ENCODE measurements at places on chromosomes 2 and 18.

DNA sequence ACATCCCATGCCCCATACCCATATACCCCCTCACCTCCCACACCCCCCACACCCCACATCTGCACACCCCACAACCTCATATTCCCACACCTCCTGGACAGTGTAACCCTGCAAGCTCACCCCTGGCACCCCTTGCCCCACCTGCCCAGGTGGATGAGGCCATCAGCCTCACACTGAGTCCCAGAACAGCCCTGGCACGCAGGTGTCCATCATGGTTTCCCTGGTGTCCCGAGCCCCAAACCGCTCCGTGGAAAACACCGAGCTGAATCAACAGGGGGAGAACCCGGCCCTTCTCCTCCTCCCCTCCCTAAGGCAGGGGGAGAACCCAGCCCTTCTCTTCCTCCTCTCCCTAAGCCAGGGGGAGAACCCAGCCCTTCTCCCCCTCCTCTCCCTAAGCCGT, 415.6 kb upstream of the SALL3 start:
- DNase-seq, result no peak

DNA sequence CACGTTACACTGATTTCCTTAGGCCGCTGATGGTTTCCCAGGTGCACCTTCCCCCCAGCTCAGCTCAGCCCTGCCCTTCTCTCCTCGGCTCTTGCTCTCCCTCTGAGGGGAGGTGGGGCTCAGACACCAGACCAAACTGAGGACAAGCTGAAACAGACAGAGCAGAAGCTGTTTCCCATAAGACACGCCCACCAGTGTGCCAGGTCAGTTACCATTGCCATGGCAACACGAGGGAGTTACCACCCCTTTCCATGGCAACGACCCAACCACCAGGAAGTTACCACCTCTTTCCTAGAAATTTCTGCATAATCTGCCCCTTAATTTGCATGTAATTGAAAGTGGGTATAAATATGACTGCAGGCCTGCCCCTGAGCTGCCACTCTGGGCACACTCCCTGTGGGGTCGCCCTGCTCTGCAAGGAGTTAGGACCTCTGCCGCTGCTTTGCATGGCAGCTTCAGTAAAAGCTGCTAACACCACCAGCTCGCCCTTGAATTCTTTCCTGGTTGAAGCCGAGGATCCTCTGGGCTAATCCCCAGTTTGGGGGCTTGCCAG, 120.9 kb upstream of the SMIM21 start:
- no peak for DNase-seq

DNA sequence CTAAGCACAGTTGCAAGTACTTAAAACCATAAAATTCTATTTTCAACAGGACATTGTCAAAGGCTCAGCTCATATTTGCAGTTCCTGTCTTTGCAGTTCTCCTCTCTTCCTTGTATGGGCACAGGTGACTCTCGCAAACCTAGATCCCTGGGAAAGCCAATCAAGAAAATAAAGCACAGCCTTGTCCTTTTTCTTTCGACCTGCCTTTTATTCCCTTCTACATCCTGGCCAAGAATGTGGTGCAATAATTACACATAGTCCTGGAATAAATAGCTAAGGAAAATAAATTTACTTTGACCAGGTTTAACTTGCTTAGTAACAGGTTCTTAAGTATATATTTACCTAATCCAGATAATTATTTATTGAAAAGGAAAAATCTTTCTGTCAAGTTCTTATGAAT, 20.2 kb downstream of the ATG16L1 start:
- no peak for DNase-seq

DNA sequence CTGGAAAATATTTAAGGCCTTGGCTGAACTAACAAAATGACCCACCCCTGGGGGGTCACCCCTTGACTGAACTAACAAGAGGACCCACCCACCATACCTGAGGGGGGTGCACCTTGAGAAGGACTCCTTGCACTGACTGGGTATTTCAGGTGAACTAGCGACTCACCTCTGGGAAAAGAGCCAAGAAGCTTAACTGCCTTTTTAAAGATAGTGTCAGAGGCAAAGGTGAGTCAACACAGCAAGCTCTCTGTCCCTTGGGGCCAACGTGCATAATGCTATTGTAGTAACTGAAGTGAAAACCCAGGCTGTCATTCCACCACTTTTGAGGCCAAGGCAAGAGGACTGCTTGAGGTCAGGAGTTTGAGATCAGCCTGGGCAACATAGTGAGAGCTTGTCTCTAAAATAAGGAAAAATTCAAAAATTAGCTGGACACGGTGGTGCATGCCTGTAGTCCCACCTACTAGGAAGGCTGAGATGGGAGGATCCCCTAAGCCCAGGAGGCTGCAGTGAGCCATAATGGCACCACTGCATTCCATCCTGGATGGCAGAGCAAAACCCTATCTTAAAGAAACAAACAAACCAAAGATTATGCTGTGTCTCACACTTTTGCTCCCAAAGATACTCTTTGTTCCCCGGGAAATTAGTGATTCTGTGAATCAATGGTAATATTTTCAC, 36.4 kb upstream of the ZCCHC2 start:
- DNase-seq, result no peak

DNA sequence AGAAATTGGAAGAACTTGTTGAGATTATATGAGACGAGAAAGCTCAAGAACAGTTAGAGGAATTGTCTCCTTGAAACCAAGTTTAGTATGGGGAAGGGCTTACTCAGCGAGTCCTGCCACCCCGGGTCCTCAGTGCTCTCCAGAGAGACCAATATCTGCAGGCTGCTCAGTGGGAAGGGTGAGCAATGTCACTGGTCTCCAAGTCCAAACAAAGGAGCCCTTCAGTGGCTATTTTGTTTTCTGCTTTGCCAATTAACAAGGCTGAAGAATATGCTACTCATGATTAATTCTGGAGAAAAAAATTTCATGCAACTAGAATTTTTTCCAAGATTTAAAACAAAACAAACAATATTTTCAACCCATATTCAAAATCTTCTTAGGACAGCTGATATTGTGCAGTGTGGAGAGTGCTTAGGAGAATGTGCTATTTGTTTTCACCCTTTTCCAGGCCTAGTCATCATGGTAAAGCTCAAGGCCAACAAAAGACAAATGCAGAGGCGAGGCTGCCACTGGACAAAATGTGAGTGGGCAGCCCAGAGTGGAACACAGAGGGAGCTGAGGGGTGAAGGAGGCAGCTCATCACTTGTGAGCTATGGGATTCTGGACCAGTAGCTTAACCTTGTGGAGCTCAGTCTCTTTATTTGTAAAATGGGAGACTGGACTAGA, 83.8 kb upstream of the TMEM17 start:
- DNase-seq, result no peak

GRCh38 chr2:168698969-168699368, 103.5 kb upstream of the NOSTRIN start:
- DNase-seq, result no peak

DNA sequence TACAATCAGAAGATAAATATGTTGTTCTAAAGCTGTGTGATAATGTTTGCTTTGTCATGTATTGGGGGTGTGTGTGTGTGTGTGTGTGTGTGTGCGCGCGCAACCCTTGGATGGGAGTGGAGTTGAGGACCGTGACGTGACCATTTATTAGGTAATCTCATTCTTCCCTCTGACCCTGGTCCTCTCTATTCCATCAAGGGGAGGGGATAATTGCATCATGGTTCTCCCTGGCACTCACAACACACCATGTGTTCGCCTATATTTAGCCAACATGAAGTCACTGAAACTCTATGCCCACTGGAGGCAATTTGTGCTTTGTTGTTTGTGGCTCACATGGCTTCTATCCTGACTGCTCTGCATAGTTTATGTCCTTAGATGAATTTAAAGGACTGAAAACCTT, 79.8 kb upstream of the LRPPRC start:
- DNase-seq, result no peak

- DNase-seq, result no peak
These were observed 216.3 kb downstream of the UXS1 start for GRCh38 chr2:105977807-105978206.

DNA sequence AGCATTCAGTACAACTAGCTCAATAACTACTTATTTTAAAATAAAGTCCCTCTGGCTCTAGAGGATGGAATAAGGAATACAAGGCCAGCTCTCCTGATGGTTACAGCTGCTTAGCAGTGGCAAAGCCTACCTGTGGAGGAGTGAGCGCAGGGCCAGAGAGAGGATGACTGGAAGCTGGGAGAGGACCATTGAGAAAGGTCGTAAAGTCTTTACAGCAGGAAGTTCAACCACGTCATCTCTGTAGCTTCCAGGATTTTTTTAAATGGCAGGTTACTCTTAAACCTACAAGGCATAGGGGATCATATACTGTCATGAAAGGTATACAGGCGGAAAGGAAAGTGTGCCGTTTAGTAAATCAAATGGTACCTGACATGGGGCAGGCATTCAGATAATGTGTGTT, 26.3 kb downstream of the ANXA4 start:
- DNase-seq, result no peak
